ENCODE measurements at places on chromosomes 6 and 20.

DNA sequence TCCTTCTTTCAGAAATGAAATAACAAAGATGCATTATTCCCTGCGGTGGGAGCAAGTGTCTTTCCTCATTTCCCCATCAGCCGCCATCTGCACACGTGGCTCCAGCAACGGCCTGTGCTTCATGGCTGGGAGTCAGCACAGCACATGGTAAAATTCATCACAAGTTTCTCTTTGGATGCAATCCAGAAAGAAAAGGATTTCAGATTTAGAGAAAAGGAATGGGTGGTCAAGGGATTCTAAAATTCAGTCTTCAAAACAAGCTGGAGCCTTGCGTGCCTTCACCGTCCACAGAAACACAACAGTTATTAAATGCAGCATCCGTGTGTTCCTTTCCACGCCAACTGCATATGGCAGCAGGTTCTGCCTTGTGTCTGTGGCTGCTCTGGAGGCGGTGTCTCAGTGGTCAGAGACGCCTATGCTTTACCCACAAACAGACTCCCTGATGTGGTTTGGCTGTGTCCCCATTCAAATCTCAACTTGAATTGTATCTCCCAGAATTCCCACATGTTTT, 107.6 kb downstream of the THBS2 start:
- no peak for DNase-seq

DNA sequence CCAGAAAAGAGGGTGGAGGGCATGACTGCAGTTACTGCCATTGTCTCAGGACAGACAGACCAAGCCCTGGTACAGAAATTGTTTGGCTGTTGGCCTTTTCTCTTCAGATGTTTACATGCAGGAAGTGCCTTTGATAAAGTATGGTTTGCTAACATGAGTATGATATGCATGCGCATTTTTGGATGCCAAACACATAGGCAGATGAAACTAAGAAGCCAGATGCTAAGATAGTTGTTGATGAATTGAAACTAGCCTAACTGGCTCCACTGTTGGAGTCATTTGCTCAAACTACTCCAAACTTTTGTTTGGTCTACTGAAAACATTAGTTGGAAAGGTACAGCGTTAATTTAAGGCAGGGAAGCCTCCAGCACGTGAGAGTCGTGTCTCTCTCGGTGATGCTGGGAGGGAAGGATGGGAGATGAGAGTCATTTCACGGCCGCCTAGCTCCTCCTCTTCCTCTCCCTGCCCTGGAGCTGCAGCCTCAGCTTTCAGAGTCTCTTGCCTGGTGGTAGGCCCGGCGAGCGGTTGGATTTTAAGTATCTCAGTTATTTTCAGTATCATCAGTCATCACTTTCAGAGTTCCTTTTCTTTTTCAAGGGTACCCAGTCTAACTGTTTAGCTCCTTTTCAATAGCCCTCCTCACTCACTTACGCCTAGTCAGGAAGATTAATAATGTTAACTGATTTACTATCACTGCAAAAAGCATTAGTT, 29.7 kb downstream of the RREB1 start:
- no peak for DNase-seq

DNA sequence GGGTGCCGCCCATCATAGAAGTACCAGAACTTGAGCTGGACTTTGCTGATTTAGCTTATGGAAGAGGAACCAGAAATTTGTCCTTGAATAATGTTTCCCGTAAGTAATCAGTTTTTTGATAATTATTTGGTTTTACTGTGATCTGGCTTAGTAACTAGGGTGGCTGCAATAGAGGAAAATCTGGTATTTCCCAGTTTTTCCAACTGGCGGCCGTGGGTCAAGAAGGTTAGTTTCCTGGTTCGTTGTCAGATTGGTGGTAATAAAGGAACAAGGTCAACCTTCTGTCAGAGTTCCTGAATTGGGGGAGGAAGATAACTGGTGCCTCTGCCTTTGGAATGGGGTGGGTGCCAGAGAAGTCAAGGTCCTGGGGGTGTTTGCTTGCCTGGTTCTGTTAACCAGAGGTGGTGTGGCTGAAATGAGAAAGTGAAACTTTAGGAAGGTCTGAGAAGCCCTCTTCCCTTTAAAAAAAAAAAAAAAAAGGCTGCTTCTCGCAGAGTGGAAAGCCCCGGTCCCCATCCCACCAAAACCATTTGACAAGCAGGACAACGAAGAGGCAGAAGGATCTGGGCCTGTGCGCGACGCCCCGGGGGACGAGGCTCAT, at the start of gene CALHM6:
Gene CALHM6, plus strand, starts transcription at position 45 of the 601 bp plus-strand sequence. Its CDS starts 555 bp downstream, at position 600.
- no peak for DNase-seq

- DNase-seq, result no peak
Measured at GRCh38 chr20:38179846-38180245, 14.8 kb upstream of the TGM2 start.

DNA sequence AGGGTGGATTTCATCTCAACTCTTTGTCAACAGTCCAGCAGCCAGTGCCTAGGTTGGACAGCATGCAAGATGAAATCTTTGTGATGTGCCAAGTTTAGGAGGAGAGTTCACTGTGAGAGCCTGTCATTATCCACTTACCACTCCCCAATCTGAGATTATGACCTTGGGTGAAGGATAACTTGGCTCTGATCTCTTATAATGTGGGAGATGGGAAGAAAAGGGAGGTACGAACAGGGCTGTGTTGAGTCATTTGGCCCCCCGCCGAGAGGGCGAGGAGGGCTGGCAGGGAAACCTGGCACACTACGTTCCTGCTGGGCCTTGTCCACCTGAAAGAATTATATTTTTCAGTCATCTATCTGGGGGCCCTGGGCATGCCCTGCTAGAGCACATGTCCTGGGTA, 35.8 kb downstream of the LAMA4 start:
- DNase-seq, result no peak

DNA sequence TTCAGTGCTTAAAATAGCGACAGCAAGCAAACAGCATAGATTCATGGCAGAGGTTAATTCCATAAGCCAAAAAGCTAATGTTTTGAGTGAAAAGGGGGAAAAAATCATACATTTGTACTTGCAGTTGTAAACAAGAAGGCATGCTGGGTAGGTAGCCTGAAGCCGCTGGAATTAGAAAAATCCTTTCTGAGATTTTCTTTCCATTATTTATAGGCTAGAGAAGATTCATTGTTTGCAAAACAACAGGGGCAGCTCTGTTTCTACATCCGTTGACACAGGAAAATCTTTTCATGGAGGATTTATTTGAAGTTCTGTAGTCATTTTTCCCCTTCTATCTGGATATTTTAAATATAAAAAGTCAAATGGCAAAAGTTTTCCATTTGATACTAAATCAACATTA, 843.9 kb downstream of the QKI start:
- no peak for DNase-seq

DNA sequence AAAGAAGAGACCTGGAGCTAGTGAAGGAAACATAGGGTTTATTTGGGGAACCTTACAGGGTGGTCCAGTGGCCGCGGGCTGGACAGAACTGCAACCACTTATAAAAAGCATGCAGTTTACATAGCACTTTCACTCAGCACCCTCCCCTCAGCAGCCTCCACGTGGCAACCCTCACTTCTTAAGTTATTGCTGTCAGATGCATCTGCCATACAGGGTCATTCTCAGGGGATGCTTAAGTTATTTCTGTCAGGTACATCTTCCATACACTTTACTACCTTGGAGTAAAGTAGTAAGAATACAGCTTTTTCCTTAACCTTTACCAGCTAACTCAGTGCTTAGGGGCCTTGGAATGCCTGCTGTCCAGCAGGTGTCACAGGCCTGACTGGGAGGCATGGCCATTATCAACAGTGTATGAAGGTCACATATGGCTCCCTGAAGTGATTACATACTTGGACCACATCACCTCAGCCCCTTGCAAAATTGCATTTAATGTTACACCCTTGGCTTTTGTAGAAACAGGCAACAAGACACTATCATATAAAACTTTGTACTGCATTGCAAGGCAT, 2.0 kb upstream of the NOL7 start:
- DNase-seq, result no peak

DNA sequence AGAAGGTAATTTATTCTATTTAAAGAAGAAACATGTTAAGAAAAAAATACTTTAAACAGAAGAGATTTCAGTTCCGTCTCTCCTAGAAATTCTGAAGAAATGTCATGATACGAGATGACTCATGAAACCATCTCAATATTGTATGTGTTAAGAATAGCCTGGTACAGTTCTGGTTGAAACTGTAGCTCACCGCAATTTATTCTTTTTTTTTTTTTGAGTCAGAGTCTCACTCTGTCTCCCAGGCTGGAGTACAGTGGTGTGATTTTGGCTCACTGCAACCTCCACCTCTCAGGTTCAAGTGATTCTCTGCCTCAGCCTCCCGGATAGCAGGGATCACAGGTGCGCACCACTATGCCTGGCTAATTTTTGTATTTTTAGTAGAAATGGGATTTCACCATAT, 103.3 kb downstream of the ARHGAP18 start:
- no peak for DNase-seq

DNA sequence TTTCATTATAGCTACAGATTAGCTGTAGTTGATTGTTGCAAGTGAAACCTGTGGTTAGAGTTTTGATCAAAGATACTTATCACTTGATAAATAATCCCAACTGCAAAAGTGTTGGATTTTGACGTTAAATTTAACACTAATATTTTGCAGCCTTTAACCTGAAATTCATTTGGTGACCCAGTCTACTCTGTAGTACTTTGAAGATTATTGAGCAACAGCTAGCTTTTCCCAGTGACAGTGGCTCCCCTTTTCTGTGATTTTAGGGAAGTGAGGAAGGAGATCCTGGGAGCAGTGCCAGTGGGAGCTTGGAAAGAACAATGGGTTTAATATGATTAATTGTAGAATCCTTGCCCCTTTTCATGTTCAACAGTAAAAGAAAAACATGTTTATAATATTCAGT, 76.9 kb downstream of the NCOA3 start:
- no peak for DNase-seq

DNA sequence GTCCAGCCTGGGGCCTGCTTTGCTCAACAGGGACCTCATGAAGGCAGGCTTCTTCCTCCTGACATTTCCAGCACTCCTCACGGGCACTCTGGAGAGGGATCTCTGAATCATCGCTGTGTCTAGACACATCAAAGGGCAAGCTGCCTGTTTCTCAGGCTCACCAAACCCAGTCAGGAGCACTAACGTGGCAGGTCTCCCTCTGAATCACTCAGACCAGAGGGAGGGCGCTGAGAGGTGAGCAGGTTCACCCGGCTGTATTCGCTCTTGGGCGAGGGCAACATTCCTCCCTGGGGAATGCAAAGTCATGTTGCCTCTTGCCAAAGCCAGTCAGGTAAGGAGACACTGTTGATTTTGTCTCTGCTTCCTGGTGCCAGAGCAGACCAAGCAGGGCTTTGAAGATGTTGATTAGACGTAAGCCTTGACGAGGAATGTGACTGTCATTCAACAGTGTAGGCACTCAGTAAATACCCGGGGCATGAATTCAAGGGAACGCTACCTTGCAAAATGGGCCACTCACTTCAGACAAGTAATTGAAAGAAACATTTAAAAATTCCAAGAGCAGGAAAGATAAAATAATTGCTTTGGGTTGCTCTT, 50.1 kb downstream of the CYP24A1 start:
- DNase-seq, result no peak

- no peak for DNase-seq
Measured at GRCh38 chr6:44050872-44051505, 76.3 kb downstream of the MRPL14 start.

- no peak for DNase-seq
Measured at GRCh38 chr6:15419493-15419892, 173.6 kb downstream of the JARID2 start.

- DNase-seq, result no peak
Measured at GRCh38 chr20:54397292-54398140, 77.9 kb upstream of the DOK5 start.

GRCh38 chr20:10362674-10363073, 71.3 kb downstream of the MKKS start:
- no peak for DNase-seq

DNA sequence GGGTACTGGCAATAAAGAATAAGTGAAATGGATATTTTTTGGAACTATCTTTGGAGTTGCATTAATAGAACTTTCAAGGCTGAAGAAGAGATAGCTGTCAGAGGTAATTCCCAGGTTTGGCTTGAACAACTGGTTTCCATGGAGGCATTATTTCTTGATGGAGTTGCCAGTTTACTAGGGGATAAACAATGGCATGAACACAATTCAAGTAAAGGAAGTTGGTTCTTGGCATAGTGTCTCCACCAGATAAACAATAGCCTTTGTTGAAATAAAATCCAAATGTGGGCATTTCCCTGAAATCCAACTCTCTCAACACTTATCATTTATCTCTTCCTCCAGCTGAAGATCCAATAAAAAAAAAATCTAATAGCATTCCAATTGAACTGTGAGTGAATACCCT, 454.9 kb downstream of the C6orf118 start:
- DNase-seq, result no peak

DNA sequence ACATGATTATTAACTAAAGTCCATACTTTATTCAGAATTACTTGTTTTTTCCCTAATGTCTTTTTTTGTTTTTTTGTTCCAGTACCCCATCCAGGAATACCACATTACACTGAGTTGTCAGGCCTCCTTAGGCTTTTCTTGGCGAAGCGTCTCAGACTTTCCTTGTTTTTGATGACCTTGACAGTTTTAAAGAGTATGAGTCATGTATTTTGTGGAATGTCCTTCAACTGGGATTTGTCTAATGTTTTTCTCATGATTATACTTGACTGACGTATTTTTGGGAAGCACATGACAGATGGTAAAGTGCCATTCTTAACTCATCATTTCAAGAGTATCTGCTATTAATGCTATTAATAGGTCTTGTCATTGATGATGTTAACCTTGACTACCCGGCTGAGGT, 23.6 kb downstream of the ENPP1 start:
- DNase-seq, result no peak

DNA sequence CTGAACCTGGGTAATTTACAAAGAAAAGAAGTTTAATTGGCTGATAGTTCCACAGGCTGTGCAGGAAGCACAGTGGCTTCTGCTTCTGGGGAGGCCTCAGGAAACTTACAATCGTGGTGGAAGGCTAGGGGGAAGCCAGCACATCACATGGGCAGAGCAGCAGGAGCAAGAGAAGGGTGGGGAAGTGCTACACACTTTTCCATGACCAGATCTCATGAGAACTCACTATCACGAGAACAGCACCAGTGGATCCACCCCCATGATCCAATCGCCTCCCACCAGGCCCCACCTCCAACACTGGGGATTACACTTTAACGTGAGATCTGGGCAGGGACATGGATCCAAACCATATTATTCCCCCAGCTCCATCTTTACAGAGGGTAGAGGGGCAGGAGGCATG, 166.4 kb downstream of the NFATC2 start:
- no peak for DNase-seq

- no peak for DNase-seq
Measured at GRCh38 chr6:40479706-40480105, 107.5 kb downstream of the LRFN2 start.

- DNase-seq, result no peak
Measured at GRCh38 chr20:61529354-61529753, 277.3 kb downstream of the CDH4 start.

GRCh38 chr20:18921291-18921690, 107.7 kb downstream of the SCP2D1 start:
- DNase-seq, result no peak

All from NCI-H2081 treated with DMSO at 0.1 percent for 48 hours (cell line).